ENCODE measurements at places on chromosomes 16 and 17.
A peak's percentile ranks its signal among the peaks of the same experiment; 100 is the strongest.

DNA sequence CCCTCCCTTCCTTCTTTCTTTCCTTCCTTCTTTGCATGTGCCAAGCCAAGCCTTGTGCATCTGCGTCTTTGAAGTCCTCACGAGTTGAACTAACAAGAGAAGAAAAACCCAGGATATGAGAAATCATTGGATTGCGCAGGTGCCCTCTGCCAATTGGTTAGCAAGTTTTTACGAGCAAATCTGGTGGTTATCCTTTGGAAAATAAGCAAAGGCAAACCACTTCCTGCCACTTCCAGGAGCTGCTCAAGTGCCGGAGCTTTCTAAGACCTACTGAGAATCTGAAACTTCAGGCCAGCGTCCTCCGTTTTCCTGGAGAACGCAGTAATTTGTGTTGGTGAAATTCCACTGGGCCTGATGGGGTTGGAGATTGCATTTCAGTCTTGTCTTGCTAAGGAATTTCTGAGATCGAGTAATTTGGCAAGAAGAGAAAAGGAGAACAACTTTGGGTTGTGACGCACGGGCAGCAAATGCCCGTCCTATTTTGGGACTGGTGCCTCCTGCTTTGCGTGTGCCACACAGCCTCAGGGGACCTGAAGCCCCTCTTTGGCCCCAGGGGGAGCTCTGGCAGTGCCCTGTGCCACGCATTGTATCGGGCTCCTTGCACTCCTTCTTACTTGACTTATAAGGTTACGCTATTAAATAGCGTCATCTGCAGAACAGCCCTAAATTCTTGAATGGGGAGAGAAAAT is 56.4 kb downstream of the CMIP start:
- no peak for DNase-seq

DNA sequence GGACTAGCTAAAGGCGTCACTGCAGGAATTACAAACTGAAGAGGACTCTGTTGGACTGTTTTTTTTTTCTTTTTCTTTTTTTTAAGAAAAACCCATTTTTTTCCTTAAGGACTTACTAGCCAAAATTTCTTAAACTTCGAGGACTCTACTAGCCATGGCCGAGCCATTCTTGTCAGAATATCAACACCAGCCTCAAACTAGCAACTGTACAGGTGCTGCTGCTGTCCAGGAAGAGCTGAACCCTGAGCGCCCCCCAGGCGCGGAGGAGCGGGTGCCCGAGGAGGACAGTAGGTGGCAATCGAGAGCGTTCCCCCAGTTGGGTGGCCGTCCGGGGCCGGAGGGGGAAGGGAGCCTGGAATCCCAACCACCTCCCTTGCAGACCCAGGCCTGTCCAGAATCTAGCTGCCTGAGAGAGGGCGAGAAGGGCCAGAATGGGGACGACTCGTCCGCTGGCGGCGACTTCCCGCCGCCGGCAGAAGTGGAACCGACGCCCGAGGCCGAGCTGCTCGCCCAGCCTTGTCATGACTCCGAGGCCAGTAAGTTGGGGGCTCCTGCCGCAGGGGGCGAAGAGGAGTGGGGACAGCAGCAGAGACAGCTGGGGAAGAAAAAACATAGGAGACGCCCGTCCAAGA is 878 bp downstream of the HEXIM1 start:
- DNase-seq = no peak

- no peak for DNase-seq
Measured at GRCh38 chr17:58759522-58759921, 3.9 kb downstream of the PPM1E start.

- DNase-seq = no peak
Measured at GRCh38 chr17:80277751-80278671, 17.4 kb downstream of the RNF213 start.

DNA sequence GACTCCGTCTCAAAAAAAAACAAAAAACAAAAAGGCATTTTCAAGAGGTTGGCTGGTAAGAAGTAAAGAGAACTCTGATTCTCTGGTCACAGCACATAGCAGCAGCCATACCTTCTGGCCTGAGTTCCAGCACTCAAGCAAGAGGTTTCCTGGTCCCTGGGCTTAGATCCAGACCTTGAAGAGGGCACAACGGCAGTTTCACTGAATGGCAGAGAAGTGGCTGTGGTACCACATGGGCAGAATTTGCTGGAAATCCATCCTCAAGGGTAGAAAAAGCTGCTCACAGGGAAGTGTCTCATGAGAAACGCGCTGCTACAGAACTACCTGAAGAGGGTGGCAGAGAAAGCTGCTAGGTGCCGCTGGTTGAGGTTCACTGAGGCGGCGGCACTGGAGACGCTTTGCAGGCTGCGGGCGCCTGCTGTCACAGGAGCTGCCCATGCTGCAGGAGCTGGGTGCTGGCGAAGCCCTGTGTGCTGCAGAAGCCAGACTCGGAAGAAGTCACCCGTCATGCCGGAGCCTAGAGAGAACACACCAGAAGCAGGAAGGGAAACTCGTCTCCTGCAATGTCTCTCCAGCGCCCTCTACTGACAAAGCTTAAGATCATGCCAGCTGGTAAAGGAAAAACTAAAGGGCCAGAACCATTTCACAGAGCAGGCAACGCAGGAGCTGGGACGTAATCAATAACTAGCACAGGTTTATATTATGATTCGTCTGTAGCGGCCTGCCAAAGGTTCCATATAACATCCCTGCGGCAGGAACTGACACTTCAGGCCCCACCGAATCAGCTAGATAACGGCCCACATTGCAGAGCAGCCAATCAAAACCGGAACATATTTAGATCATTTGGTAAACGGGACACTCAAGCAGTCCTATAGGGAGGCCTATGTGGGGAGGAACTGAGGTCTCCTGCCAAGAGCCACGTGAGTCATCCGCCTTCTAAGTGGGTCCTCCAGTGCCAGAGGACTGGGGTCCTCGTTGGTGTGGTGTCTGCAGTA is 5.4 kb upstream of the ZNF213 start:
- DNase-seq = no peak

DNA sequence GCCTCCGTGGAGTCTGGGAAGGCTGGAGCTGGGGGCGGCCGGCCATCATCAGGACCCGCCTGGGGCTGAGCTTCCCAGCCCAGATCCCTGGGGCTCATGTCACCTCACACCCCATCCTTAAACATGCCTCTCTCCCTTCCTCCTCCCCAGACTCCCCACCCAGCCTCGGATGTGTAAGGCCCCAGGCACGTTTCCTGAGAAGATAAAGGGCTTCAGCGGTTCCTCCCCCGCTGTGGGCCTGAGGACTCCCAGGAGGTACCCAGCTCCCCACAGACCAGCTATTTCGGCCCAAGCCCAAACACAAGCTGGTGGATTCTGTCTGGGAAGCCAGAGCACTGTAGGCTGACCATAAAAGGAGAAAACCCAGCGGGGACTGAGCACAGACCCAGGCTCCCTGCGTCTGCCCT is 49.2 kb downstream of the MYH11 start:
- no peak for DNase-seq

DNA sequence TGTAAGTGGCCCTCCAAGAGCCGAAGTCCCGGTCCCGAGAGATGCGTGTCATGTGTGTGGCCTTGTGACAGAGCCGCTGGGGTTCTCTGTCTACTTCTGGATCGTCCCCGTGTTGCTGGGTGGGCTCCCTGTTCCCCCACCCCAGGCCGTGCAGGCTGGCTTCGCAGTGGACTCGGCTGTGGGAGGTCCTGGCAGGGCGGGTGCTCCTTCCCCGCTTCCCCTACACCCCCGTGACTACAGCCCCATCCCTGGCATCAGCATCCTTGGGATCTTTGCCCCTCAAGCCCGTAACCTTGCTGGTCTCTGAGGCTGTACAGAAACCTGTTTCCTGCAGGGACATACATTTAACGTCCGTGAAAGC is 136.3 kb downstream of the BANP start:
- no peak for DNase-seq

- DNase-seq = no peak
Measured at GRCh38 chr17:16254773-16255400, 37.9 kb downstream of the PIGL start.

DNA sequence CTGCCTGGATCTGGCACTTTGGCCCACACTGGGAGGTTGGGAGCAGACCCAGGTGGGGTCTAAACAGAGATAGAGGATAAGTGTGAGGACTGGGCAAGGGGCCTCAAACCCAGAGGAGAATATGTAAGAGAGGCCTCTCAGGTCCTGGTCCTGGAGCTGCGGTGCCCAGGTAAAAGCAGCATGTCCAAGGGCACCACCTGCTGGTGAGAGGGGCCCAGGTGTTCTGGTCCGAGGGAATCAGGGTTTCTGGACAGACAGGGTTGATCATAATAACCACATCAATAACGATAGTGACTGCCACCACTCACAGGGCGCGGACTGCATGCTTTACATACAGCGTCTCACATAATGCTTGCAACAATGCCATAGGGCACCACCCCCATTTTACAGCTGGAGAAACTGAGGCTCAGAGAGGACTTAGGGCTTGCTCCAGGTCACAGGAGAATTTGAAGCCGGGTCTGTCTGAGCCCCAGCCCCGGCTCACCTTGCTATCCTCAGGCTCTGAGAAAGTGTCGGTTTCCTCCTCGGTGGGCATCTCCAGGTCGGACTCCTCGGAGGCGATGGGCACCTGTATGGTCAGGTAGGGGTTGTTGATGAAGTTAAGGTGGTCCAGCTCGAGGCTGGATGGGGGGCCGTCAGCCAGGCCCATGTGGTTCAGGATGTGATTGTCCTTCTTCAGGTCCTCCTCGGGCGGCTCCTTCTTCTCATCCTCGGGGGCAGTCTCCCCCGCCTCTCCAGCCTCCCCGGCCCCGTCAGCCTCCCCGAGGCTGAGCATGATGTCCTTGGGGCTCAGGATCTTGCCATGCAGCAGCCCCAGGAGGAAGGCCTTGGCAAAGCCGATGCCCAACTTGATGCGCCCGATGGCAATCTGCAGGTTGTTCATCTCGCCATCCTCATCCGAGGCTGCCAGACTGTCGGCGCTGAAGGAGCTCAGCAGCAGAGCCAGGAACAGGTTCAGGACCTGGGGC is 19.1 kb upstream of the CD79B start:
- peak; percentile 8 for DNase-seq

DNA sequence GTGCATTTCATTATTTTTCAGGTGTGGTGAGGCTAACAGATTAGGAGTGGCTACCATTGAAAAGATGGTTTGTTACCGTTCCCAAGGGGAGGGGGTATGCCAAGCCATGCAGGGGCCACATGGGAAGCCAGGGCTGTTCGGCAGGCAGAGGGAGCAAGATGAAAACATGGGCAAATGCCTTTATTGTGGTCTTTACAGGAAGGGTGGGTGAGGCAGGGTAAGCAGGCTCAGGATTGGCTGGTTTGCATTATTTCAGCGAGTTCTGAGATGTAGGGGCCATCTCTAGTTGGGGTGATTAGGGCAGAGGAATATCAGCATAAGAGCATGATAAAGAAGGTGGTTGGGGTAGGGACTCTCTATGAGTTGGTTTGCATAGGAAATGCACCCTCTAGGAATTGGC is 117.6 kb downstream of the CCT6B start:
- DNase-seq = no peak

- DNase-seq = no peak
Measured at GRCh38 chr17:48611681-48612455, 1.1 kb upstream of the HOXB7 start.

DNA sequence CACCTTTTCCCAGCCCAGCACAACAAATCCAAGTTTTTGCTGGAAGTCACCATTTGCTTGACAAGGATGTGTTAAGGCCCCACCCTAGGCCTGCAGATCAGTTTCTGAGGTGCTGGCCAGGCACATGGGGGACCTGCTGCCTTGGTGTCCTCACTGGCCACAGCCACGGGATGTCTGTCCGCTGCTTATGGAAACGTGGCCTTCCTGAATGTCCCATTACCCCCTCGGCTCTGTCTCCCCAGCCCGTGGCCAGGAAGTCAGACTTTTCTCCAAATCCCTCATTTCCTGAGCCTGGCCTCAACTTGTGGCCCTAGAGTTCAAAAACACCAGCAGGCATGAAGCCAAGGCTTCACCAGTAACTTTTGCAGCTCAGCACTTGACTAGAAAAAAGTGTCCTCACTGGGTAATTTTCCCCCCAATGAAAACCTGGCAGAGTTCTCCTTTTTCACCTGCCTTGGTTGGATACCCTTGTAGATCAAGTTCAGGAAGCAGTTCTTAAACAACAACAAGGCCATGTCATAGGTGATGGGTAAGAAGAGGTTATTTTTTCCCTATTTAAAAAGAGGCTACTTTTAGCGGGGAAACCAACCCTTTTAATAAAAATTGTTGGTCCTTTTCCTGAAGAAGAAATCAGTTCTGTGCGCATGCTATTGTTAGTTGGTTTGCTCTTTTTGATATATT is 80.8 kb downstream of the SOCS1 start:
- DNase-seq = no peak

DNA sequence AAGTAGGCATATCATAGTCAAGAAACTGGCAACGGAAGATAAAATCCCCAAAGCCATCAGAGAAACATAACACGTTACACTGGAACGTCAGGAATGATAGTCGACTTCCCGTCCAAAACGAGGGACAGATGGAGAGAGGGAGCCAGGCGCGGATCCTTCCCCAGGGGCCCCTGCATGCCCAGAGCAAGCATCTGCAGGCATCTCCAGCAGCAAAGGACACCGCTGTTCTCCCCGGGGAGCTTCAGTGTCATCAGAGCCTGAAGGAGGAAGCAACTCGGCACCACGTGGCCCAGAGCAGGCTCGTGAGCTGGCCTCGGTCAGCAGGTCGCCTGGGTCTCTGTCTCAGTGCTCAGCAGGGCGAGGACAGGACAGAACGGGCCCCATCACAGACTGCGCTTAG is 50.1 kb downstream of the LMF1 start:
- no peak for DNase-seq

DNA sequence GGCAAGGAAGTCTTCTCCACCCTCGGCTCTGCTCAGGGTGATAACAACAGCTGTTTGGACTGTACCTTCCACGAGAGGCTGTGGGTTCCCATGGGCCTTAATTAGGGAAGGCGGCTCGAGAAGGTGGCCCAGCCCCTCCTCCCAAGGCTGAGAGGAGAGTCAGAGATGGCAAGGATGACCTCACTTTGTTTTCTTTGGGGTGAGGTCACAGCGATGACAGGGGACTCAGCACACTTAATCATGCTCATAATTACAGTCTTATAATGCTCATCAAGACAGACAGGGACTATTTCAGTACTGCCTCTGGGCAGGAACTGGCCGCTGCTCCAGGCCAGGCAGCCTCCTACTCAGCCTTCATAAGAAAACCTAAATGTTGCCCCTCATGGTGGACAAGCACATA is 19.7 kb downstream of the WFDC1 start:
- DNase-seq = no peak

DNA sequence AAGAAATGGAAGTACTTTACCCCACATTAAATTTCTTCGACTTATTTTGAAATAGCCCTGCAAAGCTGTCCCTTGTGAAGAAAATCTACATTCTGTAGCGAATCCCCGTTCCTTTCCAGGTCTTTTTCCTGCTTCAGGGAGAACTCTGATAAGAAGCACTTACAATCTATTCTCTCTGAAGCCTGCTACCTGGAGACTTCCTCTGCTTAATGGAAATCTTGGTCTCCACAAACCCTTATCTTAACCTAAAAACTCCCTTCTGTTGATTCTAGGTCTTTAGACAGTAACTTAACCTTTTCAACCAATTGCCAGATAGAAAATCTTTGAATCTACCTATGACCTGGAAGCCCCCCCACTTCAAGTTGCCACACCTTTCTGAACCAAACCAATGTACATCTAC is 1.6 kb upstream of the CYBC1 start:
- no peak for DNase-seq

- no peak for DNase-seq
Measured at GRCh38 chr16:177394-177822, 928 bp downstream of the HBA1 start.

Data from Panc1 (cell line).